Suprapubic skin (tissue), 4 donors: ENCODE measurements at places on chromosomes 12 and 14.

- no peak for DNase-seq
Observed at GRCh38 chr14:100037353-100037752, 27.9 kb upstream of the EVL start.

DNA sequence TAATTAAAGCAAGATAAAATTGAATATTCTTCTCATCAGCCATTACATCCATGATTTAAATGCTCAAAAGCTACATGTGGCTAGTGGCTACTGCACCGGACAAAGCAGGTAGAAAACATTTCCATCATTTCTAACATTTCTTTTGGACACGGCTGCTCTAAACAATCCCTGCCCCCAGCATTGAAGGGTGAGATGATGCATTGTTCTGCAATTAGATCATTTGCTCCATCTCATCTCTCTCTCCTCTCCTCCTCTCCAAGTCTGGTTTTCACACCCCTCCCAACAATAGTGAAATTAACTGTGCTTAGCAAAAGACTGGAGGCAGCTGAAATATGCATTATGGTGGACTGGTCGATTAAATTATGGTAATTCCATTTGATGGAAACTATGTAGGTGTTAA, 288.5 kb downstream of the KSR2 start:
- DNase-seq, result no peak

GRCh38 chr12:126163984-126164383, 1098.7 kb downstream of the AACS start:
- DNase-seq, result no peak

DNA sequence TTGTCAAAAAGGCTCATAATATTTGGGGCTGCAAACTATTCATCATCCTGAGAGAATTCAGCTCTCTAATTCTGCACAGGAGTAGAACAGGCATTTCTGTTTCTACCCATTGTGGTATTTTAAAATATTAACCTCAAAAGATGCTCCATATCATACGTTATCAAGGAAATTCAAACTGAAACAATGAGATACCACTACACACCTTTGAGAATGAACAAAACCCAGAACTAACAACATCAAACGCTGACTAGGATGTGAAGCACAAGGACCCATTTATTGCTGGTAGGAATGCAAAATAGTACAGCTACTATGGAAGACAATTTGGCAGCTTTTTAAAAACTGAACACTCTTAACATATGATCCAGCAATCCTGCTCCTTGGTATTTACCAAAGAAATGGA, 171.8 kb downstream of the DUSP6 start:
- no peak for DNase-seq

DNA sequence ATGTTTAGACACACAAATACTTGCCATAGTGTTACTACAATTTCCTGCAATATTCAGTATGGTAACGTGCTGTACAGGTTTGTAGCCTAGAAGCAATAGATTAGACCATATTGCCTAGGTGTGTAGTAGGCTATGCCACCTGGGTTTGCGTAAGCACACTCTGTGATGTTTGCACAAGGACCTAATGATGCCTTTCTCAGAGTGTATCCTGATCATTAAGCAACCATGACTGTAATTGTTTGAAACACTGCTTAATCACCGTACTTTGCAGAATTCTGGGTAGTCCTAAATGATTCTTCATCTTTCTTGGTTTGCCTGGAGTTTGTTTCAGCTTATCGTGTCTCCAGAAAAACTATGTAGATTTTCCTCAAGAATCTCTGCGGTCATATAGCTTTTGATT, 11.2 kb upstream of the TCP11L2 start:
- no peak for DNase-seq

GRCh38 chr14:38505221-38505972, 249.5 kb upstream of the CLEC14A start:
- no peak for DNase-seq

DNA sequence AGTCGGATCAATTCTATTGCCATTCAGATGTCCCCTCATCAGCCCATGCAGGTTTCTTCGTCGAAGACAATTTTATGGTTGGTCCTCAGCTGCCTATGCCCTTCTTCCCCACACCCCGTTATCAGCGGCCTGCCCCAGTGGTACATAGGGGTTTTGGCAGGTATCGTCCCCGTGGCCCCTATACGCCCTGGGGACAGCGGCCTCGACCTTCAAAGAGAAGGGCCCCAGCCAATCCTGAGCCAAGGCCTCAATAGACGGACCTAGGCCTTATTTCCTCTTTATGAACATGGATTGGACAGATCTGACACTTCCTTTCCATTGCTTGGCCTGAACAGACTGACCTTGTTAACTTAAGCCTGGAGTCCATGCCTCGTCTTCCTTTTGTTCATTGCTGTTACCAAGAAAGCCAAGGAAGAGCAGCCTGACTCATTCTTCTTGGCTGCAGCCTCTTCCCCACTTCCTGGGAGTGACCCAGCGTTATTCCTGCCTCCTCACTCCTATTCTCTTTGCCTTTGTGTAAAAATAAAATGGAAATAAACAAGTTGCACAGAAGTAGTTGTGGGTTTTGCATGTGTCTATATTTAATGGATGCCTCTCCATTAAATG, 156.5 kb upstream of the AMIGO2 start:
- DNase-seq, result no peak

DNA sequence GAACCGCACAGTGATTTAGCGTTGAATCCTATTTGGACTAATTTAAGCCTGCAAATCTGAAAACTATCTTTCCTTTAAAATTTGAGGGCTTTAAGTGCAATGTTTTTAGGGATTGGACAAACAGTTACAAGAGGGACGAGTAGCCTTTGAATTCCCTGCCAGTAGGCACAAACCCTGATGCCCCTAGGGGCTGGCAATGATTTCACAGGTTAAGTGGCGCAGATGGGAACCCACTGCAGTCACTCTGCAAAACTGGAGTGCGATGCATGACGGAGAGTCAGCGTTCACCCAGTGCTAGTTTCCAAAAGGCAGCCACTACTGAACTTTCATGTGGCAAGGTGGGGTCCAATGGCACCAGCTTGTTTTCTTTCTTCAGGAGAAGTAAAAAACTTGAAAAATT, 99.4 kb upstream of the FRMD6 start:
- DNase-seq, result no peak
